ENCODE measurements at places on chromosomes 11 and 22.

- no peak for DNase-seq
Measured at GRCh38 chr11:85772695-85773094, 38.2 kb downstream of the SYTL2 start.

- DNase-seq = no peak
Measured at GRCh38 chr11:87942786-87943185, 232.5 kb downstream of the RAB38 start.

DNA sequence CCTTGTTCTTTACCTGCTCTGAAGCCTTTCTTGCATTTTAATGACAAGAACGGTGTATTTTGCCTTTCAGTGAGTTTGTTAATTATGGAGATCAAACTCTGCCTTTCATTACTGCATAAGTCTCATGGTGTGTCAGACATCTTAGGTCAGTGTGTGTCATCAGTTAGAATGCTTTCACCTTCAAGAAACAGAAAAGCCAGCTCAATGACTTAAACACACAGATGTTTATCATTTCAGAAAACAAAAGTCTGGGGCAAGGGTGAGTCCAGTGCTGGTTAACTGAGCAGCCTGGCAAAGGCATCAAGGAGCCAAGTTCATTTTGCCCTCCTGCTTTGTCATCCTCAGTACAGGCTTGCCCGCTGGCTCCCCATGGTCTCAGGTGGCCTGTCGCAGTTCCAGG, 54.5 kb downstream of the PACS1 start:
- DNase-seq = no peak

DNA sequence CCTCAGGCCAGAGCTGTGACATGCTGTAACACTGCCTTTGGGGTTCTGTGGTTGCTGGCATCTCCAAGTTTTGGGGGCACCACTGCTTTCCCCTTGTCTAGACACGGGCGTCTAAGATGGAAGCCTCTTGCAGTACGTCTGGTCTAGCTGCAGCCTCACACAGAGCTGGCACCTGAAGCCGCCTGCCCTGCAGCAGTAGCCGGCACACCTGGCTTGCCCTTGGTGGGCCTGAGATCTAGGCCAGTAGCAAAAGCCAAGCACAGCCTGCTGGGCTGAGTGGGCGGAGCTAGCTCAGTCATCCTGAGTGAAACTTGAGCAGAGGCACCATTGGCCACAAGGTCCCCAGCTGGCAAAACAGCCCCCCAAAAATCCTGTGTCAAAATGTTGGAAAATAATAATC, 154.2 kb downstream of the DLG2 start:
- no peak for DNase-seq

DNA sequence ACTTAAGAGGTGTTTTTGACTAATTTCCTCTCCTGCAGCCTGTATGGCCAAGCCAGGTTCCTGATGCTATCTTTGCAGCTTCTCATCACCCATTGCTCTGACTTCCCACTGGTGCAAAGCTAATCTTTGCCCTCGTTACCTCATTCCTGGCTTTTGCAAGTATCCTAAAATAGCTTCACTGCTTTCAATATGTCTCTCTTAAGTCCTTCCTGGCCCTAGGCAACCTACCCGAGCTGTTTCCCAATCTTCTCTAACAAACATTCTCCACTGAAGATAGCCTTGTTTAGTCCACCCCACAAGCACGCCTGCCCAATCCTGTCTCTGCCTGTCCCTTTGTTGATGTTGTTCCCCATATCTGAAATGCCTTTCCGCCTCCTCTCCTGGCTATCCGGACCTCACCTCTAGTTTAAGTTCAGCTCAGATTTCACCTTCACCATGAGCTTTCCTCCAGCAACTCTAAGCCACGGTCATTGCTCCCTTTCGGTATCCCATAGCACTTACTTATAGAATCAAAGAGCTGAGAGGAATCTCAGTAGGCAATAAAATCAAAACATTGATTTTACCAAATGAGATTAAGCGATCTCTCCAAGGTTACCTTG, 30.1 kb upstream of the CECR2 start:
- no peak for DNase-seq

DNA sequence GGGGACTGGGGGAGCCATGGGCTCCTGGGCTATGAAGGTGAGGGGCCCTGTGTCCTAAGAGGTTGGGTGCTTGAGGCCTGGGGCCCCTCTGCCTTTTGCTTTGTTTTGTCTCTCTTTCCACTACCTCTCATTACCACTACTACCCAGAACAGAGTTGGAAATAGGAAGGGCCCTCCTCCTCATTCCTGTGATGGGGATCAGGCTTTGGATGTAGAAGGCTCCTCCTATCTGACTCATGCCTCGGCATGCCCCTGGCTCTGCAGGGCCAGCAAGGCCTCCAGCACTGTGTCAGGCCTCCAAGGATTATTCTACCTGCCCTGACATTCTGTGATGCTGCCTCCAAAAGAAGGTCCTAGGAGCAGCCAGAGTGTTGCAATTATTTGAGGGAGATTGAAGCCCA, 766 bp downstream of the IZUMO1R start:
- DNase-seq = no peak

DNA sequence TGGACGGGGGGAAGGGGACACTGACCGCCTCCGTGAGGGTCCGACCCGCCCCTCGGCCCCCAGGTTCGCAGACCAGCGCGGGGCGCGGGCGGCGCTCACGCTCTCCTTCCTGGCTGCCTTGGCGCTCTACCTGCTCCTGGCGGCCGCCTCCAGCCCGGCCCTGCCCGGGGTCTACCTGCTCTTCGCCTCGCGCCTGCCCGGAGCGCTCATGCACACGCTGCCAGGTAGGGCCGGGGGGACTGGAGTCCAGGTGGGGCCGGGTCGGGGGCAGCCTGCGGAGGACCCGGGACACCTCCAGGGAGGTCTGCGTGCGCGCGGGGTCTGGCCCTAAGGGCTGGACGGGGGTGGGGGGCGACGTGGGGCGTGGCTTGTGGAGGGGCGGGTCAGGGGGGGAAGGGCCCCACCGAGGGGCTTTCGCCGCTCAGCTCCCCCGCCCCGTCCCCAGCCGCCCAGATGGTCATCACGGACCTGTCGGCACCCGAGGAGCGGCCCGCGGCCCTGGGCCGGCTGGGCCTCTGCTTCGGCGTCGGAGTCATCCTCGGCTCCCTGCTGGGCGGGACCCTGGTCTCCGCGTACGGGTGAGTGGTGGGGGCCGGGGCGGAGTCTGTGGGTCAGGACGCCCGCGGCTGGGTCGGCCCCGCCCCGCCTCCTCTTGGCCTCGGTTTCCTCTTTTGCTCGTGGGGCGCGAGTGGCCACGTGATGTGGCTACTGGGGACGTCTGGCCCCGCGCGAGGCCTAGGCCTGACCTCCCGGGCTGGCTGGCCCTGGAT, 19.9 kb downstream of the PHLDA2 start:
- DNase-seq = no peak

DNA sequence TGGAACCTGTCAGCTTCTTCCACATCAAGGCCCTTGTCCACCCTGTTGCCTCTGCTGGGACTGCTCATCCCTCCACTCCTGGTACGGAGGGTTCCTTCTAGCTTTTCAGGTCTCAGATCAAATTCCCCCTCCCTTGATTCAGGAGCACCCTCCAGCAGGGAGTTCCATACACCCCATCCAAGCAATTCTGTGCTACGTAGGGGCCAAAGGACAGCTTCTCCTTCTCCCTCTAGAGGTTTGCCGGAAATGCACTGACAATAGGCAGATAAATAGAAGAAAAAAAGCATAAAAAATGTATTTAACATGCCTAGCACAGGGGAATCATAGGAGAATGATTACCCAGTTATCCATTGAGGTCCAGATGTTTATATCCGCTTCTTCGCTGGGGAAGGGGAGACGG, 3.3 kb upstream of the CARD10 start:
- DNase-seq = no peak

GRCh38 chr11:15920856-15921629, 435.3 kb downstream of the SOX6 start:
- DNase-seq = no peak

GRCh38 chr22:31084811-31085492, 3.8 kb downstream of the SMTN start:
- DNase-seq = no peak

DNA sequence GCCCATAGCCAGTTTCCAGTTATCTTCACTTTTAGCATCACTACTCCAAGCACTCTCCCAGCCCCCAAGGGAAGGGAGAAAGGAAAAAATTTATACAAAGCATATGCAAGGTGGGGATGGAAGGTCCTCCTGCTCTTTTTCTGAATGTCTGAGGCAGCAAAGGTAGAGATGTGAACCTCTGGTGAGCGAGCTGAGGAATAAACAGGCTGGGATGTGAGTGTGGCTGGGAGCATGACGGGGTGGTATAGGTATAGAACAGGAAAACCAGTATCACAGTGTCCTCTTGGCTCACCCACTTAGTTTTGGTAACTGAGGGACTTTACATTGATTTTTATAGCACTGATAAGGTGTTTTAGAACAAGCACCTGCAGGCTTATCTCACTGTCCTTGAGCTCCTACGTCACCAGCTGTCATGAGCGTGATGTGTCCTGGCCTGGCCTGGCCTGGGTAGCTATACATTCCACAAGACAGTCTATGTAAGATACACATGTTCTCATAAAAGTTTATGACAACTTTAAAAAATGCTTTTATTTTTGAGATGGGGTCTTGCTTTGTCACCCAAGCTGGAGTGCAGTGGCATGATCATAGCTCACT, 10.3 kb upstream of the POLD3 start:
- no peak for DNase-seq

GRCh38 chr11:72229336-72229924, 4.9 kb downstream of the INPPL1 start:
- DNase-seq = no peak

DNA sequence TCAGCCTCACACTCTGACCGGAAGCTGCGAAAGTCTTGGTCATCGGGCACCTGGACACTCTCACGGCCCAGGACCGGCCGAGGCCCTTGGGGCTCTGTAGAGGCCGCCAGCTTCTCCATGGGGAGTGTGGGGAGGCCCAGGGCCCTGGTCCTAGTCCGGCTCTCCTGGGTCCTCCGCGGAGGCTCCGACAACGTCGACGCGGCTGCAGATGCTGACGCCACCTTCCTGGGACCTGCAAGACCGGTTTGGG, 12.9 kb downstream of the STARD10 start:
- no peak for DNase-seq

GRCh38 chr22:28670161-28670560, 9.5 kb downstream of the TTC28 start:
- DNase-seq = no peak

DNA sequence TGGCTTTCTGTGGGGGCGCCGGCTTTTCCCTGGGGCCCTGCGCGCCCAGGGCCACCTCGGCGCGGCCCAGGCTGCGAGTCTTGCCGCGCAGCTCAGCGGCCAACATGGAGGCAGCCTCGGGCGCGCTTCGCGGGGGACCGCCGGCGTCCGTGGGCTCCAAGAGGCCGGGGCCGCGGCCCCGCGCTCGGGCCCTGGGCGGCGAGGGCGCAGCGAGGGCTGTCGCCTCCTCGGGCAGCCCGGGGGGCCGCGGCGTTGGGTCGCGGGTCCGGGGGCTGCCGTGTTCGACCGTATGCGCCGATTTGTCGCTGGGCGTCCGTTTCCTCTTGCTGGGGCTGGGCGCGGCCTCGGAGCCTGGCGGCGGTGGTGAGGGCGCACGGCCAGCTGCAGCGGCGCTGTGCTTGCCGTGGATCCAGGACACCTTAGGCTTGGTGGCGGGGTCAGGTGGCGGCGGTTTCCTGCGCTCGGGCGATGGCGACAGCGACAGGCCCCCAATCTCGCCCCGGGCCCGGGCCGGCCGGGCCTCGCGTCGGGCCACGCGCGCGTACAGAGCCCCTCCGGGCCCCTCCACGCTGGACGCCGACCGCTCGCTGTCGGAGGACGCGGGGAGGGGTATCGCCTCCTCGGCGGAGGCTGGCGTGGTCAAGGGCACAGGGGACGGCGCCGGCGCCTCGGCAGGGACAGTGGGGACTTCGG, 11.9 kb downstream of the SCARF2 start:
- DNase-seq = no peak

DNA sequence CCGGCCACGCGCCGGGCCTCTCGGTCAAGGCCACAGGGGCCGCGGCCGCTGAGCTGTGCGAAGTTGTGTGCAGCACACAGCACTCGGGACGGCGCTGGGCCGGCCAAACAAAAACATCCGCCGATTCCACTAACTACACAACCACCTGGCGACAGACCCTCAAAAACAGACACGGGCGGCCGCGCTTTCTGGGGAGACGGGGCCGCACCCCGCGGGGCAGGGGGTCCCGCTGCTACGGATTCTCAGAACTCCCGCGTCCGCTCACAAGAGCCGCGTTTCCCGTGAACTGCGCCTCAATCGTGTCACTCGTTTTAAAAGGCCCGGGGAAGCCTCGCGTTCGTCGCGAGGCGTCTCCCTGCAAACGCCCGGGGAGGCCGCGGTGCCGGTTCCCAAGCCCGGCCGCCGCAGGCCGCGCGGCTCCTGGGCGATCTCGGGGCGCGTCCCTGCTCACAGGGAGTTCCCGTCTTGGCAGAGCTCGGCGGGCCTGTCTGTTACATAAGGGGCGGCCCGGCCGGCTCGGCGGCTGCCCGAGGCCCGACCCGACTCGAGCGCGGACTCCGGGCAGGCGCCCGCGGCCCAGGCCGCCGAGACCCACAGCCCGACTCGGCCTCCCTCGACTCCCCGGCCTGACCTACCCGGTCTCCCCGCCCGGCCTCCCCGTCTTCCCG, 936 bp downstream of the BRD1 start:
- DNase-seq = no peak

- no peak for DNase-seq
Measured at GRCh38 chr11:130003717-130004001, 1.0 kb upstream of the PRDM10 start.

DNA sequence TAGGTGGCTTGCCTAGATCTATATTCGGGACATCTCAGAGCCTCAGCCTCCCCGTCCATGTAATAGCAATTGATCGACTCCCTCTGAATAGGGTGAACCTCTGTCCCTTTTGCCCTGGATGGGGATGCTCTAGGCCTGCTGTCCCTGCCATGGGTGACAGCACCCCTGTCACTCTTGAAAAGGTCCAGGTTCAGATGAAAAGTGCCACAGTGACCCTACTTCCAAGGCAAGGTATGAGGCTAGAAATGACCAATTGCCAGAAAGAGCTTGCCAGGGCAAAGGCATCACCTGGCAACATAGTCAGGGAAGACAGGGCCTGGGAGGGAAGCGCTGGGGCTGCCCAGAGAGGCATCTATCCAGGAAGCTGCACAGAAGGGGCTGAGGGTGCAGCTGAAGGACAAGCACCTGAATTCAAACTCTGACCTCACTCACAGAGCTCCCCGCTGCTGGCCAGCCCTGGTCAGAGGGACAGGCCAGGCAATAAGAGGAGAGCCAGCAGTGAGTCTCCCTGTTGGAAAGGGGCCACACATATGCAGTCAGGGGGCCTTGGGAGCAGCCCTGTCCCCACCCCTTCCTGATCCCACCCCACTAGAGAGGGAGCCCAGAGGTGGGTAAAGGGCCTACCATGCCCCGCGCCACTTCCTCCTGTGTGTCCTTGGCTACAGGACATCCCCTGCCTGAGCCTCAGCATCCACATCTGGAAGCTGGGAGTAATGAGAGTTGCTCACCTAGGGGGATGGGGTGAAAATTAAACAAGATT, 9.0 kb upstream of the APOBEC3A start:
- no peak for DNase-seq

GRCh38 chr11:15930442-15931025, 425.8 kb downstream of the SOX6 start:
- DNase-seq = no peak

GRCh38 chr11:94059065-94059464, 37.9 kb downstream of the HEPHL1 start:
- DNase-seq = no peak

Data from cortex of kidney (tissue), 1 donor.